ENCODE measurements at places on chromosomes 3 and 15.

DNA sequence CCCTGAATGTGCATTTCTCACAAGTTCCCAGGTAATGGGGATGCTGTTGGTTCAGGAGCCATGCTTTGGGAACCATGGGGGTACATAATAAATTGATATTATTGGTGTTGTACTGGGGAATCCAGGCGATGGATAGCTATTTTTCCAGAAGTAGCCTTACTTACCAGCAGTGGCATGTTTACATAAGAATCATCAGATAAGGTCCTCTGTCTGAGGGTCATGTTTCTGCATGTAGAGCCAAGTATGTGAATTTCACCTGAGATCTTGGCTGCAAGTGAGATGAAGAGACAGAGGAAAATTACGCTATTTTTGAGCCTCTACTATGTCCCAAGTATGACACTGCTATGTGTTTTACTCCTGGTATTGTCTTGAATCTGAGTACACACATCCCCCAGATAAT lies 26.3 kb downstream of the GPD1L start:
- DNase-seq = no peak

DNA sequence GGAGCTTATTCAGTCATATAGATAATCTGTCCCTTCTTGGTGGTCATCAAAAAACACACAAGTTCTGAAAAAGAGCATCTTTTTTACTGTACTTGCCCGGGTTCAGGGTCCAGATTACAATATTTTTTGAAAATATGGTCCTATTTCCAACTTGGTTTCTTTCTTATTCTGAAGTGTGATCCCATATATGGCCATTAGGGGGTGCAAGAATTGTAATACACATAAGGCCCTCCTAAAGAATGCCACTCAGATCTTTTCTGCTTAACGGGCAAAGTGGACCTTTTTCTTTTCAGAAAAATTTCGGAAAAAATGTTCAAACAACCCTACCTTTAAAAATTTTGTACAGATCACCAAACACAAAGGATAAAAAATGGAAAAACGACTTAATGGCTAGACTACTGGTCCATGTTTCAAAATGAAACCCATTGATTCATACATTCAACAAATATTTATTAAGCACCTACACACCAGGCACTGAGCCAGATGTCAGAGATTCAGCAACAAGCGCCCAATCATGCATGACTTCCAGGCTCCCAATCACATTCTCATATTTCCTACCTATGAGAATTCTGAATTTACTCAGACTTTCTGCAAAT lies 102.0 kb upstream of the MYRIP start:
- DNase-seq = no peak

DNA sequence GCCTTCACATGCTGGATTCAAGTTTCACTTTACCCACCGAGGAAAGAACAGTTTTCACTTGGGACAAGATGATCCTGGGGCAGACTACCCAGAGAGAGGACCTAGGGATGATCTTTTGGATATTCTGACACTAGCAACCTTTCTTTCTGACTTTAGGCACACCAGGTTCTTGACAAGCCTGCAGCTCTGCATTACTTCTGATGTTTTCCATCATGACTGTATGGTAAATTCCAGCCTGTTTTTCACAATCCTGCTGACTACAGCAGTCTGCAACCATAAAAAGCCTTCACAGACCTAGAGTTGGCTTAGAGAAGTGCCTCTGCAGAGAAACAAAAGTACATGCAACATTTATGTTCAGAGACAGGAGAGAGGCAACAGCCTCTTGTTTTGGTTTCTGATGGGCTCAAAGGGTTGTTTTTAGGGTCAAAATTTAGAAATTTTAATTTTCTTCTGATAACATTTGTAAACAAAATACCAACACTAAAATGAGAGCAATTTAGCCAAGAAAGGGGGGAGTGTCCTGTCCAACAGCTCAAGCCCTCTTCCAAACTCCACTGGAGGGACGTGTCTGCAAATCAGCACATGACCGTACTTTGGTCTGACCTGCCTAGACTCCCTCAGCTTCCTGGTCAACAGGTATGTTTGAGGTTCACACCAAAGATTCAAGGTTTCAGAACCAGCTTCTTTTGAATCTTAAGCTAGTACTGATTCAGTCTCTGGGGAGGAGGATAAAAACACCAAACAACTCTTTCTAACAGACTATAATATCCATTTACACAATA lies 799 bp downstream of the ABI3BP start:
- no peak for DNase-seq

DNA sequence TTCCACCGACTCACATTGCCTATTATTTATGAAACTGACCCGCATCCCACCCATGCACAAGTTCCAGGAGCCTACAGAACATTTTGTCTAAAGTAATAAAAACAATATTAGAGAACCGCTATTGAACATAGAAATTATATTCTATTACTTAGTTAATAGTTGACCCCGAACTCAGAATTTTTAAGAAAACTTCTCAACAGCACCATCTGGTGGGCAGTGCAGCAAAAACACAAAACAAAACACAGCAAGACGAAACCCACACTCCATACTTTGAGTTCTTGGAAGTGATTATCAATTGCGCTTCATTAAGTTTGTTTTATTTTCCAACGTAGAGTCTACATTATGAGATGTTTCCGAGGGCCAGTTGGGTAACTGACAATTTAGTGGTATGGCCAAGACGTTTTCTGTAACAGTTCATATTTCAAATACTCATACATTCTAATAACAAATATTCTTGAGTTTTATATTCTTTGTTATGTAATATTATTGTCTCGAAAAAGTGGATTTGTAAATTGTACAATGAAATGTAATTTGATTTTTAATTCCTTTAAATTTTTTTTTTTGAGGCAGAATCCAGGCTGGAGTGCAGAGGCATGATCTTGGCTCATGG lies 24.0 kb upstream of the C3orf70 start:
- no peak for DNase-seq

GRCh38 chr3:71721651-71722157 lies 3.5 kb downstream of the EIF4E3 start:
- DNase-seq = no peak

DNA sequence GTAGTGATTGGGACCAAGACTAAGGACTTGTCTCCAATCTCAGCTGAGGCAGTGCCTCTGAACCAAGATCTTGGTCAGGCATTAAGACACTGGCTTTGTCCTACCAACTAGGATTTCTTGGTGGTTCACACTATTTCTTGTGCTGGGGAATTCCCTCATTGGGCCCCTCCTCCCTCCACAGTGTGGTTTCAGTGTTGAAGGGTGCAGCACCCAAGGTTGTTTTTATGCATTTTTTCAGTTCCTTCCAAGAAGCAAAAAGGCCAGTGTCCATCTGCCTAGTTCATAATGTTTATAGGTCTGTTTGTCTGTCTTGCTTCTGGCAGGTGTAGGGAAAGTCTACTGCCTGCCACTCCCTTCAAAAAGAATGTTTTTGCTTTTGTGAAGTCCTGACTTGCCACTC lies 10.6 kb upstream of the ITPKA start:
- DNase-seq = no peak

DNA sequence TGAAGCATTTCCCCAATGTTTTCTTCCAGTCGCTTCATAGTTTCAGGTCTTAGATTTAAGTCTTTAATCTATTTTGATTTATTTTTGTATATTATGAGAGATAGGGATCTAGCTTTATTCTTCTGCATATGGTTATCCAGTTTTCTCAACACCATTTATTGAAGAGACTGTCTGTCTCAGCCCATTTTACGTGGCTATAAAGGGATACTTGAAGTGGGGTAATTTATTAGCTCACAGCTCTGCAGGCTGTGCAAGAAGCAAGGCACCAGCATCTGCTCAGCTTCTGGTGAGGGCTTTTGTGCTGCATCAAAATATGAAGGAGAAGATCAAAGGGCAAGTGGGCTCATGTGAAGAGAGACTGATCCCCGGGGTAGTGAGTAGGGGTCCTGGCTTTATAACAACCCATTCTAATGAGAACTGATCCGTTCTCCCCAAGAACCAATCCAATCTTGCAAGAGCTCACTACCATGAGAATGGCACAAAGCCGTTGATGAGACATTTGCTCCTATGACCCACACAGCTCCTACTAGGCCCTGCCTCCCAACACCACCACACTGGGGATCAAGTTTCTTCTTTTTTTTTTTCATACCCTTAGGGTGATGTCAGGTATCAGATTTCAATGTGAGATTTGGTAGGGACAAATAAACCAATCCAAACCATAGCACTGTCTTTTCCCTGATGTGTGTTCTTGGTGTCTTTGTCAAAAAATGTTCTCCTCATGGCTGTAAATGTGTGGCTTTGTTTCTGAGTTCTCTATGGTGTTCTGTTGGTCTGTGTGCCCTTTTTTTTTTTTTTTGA lies 63.2 kb downstream of the IQGAP1 start:
- no peak for DNase-seq

GRCh38 chr3:31250116-31250777 lies 282.5 kb upstream of the STT3B start:
- no peak for DNase-seq

DNA sequence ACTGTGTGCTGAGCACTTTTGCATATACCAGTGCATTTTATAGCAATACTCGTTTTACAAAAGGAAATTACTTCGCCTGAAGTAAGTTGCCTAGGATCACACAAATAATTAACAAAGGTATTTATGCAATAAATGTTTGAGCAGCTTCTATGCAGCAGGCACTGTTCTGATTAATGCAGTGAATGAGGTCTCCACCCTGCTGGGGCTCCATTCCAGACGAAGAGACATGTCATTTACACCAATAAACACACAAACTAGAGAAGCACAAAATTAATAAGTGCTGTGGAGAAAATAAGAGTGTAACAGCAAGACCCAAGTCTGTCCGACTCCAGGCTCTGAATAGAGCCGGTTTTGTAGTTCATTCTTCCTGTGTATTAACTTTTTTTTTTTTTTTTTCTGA lies 17.5 kb downstream of the NOX5 start:
- no peak for DNase-seq

- no peak for DNase-seq
Observed at GRCh38 chr15:57819646-57820045, 113.1 kb downstream of the POLR2M start.

DNA sequence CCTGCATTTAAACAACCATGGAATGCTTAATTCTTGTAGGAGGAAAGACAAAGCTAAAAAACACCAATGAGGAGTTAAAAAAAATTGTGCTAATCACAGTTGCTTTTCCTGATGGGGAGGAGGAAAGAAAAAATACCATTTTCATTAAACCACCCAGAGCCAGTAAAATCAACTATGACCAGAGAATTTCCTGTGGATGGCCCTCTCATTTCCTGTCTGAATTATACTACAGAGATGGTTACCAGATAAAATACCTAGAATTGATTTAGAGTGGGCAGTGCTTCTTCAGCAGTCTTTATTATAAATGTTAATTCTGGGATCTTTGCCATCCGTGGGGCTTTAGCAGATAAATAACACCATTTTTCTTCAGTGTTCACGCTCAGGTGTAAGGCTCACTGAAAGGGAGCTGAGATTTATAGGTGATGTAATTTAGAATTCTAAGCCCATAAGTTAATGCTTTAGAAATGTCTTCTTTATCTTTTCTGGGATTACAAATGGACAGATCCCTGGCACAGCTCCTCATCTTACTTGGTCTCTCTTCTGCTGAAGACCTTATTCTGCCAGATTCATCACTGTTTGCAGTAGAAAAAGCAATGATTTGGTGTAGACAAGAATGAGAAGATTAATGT lies 37.9 kb downstream of the RETNLB start:
- DNase-seq = no peak

DNA sequence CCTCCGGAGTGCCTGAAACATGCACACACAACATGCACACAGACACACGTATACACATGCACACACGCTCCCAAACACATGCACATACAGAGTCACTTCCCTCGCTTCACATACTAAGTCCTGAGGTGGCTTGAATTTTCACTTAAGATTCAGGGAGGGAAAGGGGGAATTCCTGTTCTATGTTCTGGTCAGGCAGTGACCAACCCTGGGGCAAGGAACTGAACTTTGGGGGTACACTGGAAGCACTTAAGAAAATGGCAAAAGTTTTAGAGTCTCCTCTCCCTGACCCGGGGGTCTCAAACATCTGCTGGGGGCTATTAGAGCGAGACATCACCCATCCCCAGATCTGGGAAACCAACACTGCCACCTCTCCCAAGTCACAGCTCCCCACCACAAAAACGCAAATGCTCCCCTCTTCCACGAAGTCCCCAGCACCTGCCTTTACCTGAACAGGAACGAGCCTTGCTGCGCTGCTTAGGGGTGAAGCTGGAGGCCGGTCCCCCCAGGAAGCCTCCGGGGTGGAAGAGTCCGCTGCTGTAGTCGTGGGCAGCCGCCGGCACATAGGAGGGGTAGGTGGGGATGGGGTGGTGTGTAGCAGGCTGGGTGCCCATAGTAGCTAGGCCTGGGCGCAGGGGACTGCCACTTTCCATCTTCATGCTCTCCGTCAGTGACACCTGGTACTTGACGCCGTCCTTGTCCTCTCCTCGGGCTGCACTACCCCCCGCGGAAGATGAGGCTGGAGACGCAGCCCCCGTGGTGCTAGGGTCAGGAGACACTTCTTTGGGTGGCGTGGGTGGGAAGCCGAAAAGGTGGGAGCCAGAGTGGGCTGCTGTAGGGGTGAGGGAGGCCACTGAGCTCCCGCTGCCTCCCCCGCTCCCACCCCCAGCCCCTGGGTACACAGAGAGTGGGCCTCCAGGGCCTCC lies 7.5 kb downstream of the GATA2 start:
- no peak for DNase-seq

DNA sequence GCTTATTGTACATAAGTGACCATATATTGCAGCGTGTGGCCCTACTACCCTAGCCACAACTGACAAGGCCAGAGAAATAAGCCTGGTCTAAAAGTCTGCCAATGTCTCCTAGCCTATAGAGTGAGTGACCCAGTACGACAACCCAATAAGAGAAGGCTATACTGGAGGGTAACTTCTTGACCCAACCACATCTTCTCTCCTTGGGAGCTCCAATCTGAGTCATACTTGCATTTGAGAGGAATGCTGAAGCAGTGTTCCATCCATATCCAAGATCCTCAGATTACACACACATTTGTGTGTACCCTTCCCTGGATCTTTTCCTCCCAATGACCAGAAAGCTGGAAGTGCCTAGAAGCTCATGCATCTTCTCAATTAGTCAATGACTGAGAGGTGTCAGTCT lies 11.3 kb upstream of the STT3B start:
- DNase-seq = no peak

DNA sequence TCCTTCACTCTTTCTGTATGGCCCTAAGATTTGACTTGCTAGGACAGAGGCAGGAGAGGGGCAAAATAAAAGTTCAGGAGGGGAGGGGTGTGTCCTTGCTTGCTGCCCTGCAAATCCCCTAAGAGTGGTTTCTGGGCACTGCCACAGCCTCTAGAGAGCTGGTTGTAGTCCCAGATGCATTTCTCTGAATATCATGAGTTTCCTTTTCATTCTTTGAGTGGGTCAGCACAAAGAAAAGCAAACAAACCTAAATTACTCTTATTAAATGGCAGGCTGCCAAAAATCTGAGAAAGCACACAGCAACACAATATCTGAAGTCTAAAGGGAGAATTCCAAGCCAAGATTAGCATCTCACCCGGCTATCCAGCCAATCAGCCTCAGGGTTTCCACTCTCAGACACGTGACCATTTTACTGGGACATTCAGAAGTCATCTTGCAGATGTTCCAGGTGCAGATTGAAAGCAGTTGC lies 919.3 kb downstream of the TUSC7 start:
- DNase-seq = no peak
